Astrocyte (in vitro differentiated cells and primary cell): ENCODE measurements at places on chromosomes 2 and 18. TPM values are rescaled to one million over a fixed set of nuclear protein-coding genes. Genes with fewer than 3 reads are reported as not detected.

Gene SEPTIN10
- 76.3 and 90.8 TPM in 2 replicates for total RNA-seq

Gene OTOS
- total RNA-seq: not detected in 2 replicates

Gene C1GALT1C1L
- total RNA-seq: not detected in 2 replicates

Gene RIT2
- not detected in 2 replicates for total RNA-seq

Gene FLACC1
- 1.7 and 2.2 TPM in 2 replicates for total RNA-seq

Gene M1AP
- 0.20 TPM in 1 of 2 replicates, not detected in the other for total RNA-seq

Gene CNRIP1
- total RNA-seq: 4.0 and 4.4 TPM in 2 replicates

Gene CBLN2
- not detected in 2 replicates for total RNA-seq

Gene TUBA3D
- total RNA-seq: not detected in 2 replicates

Gene PTH2R
- total RNA-seq: not detected in 2 replicates

Gene GLI2
- 42.9 and 44.5 TPM in 2 replicates for total RNA-seq

Gene IL18R1
- total RNA-seq: 2.4 and 4.4 TPM in 2 replicates

Gene HRH4
- 0.17 and 0.25 TPM in 2 replicates for total RNA-seq

GRCh38 chr2:182447863-182448262 is 21.0 kb upstream of the PDE1A start:
- DNase-seq: peak; percentile 78

- DNase-seq: peak; percentile 77
These were observed 16.3 kb downstream of the CDC42EP3 start for GRCh38 chr2:37654932-37655841.

DNA sequence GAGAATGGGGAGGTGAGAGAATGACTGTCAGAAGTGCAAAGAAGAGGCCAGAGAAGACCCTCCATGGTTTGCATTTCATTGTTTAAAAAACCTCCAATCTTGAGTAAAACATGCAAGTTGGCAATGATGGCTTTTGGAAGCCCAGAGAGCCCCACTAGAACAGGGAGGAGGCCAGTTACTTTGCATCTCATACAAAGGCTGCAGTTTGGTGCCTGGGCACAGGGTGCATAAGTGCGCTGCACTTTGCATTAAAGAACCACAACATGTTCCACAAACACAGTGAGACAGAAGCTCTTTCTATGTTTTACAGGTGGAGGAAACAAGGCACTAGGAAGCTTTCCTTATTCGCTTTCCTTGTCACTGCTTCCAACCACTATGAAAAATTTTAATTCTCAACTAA is 25.4 kb downstream of the PSTPIP2 start:
- no peak for DNase-seq

GRCh38 chr2:237725661-237726060 is 72.9 kb upstream of the RBM44 start:
- DNase-seq: no peak

- DNase-seq: peak; percentile 59
These were observed 80.8 kb downstream of the MEIS1 start for GRCh38 chr2:66515743-66516142.

DNA sequence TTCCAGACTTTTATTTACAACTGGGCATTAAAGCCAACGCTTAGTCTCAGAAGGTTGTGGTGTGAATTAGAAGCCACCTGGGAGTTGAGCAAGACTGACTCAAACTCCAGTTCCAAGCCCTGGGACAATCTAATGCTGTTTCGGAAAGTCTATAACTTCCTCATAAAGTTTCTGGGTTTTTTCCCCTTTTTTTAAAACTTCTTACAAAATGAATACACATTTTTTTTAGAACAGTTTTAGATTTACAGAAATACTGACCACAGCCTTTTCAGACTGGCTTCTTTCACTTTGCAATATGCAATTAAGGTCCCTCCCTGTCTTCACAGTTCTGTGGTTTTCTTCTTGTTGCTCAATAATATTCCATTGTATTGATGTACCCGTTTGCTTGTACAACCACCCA is 115.9 kb upstream of the TWIST2 start:
- DNase-seq: no peak

GRCh38 chr2:241941691-241942301 is 72.3 kb downstream of the RTP5 start:
- no peak for DNase-seq

- DNase-seq: no peak
These were observed 1641.3 kb upstream of the SLC39A10 start for GRCh38 chr2:194015751-194016150.

- peak; percentile 35 for DNase-seq
These were observed 70.8 kb downstream of the TPGS2 start for GRCh38 chr18:36757991-36758390.

GRCh38 chr2:75003276-75003675 is 44.8 kb downstream of the POLE4 start:
- DNase-seq: peak; percentile 7

GRCh38 chr2:108534584-108535356 is 500 bp downstream of the LIMS1 start:
- DNase-seq: no peak

DNA sequence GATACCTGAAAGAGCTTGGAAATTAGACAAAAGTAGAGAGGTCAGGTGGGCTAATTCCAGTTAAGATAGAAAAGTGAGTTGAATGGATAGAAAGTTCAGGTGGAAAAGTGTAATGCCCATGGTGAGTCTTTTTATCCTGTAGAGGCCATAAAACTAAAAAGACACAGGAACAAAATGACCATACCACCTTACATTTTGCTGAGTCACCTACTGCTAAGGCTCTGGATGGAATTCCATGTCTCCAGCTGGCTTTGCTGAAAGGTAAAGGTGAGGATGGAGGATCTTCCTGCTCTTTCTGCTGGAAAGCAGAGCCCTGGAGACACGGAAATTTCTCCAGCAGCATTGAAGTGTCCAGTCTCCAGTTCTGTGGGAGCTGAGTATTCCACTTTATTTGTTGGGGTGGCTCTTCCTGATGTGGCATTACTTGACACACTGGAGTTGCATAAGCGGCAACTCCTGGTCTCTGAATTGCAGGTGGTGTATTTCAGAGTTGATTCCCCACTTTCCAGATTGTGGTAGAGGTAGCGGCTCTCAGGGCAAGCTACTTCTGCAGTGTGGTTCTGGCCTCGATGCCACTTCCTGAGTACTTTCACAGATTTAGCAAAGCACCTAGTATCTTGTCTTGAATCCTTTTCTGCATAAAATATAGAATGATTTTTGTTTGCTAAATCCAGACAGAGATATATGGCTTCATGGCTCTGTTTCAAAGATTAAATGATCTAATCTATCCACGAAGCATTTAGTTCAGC is 10.7 kb downstream of the IL1RL2 start:
- no peak for DNase-seq

DNA sequence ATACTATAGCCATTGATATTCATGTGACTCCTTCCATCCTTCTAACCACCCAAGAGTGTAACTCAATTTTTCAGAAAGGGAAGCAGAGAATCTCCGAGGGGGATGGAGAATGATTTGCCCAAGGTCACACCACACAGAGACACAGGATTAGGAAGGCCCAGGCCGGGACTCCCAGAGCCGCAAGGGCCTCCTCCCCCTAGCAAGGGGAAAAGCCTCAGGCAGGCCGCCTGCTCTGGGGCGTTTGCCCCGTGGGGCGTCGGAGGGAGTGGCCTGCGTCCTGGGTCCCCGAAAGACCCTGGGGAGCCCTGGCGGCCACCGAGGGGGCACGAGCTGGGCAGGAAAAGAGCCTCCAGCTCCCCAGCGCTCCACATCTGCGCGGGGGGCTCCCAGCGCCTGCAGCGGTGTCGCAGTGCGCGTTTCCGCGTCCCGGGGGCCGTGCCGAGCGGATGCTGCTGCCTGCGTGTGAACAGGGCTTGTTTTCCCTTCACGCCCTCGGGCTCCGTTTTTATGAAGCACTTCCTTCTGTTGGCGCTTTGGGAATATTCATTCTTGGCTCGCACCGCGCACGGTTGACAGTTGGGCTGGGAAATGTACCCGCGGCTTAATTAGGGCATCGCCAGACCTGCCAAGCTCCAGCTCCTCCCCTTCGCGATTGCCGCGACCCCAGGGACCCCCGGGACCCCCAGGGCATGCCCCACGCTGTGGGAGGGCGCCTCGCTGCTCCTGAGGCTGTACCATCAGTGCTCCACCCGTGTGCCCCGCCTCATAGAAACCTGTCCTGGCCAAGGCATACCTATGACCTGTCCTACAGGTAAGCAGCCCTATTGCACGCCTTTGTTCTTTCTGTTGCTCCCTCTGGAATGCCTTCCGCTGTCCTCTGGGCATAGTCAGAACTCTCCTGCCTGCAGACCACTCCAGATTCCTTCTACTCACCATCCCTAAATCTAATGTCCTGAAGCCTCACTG is 158.9 kb upstream of the GLI2 start:
- no peak for DNase-seq

- DNase-seq: peak; percentile 13
These were observed 75.3 kb upstream of the PNPT1 start for GRCh38 chr2:55768991-55769390.

- DNase-seq: no peak
These were observed 17.5 kb downstream of the SMAD2 start for GRCh38 chr18:47912794-47913585.

- no peak for DNase-seq
These were observed 42.3 kb downstream of the SFT2D3 start for GRCh38 chr2:127743477-127744026.

GRCh38 chr2:85551698-85552678 is 9.3 kb downstream of the GGCX start:
- no peak for DNase-seq

- DNase-seq: no peak
These were observed 202.4 kb downstream of the TDRD15 start for GRCh38 chr2:21326152-21326551.
